ENCODE measurements at places on chromosomes 12 and 14.

DNA sequence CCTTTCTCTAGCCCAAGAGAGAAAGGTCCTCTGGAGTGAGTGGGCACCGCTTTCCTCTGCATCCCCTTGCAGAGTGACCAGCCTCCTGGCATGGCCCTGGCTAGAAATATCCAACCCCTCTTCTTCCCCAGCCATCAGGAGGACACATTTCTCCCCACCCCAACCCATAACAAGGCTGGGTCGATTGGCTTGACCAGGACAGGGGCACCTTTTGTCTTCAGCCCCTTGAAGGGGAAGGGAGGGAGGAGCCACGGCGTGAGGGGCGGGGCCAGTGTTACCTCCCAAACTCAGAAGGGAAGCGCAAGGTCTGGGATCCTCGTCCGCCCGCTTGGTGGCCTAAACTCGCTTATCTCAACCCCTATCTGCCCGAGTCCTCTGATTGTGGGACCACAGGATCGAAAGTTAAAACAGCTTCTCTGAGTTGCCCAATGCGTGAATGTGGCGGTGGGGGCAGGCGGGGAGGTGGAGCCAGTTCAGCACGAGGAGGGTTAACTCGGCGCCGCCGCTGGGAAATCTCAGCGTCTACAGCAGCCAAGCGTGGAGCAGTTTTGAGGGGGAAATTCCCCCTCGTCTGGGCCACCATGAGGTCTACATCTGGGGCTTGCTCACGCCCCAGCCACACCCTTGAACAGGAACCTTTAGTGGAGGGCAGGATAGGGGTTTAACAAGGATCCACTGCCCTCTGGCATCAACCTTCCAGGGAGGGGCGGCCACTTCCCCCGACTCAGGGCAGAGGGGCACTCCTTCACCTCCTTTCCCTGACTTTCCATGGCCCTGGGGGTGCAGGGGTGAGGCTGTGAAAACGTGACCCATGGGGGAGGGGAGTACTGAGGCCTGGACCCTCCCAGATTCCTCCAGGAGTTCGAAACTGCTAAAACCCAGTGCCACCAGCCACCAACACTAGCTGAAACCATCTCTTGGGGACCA lies 795 bp downstream of the STAT6 start:
- DNase-seq = no peak

GRCh38 chr14:80628547-80628946 lies 313.0 kb downstream of the CEP128 start:
- no peak for DNase-seq

DNA sequence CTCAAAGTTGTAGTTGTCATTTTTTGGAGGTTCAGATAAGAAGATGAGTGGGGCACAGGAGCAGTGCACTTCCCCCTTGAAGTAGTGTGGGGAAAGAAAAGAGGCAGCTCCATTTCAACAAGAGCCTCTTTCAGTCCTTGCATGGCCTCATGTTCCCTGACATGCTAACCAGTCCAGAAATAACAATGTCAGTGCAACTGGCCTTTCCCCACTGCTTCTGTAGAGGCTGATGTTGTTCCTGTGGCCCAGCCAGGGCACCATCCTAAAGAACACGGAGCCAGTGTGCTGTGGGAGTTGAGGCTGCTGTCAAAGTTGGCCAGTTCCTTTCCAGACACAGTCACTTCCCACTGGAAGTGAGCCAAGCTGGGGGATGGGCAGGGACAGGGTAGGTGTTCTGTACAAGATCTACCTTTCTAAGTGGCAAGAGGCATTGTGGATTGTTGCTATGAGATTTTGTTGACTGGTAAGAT lies 77.7 kb upstream of the SLC38A2 start:
- no peak for DNase-seq

GRCh38 chr12:55515696-55516095 lies 23.5 kb downstream of the OR6C68 start:
- no peak for DNase-seq

DNA sequence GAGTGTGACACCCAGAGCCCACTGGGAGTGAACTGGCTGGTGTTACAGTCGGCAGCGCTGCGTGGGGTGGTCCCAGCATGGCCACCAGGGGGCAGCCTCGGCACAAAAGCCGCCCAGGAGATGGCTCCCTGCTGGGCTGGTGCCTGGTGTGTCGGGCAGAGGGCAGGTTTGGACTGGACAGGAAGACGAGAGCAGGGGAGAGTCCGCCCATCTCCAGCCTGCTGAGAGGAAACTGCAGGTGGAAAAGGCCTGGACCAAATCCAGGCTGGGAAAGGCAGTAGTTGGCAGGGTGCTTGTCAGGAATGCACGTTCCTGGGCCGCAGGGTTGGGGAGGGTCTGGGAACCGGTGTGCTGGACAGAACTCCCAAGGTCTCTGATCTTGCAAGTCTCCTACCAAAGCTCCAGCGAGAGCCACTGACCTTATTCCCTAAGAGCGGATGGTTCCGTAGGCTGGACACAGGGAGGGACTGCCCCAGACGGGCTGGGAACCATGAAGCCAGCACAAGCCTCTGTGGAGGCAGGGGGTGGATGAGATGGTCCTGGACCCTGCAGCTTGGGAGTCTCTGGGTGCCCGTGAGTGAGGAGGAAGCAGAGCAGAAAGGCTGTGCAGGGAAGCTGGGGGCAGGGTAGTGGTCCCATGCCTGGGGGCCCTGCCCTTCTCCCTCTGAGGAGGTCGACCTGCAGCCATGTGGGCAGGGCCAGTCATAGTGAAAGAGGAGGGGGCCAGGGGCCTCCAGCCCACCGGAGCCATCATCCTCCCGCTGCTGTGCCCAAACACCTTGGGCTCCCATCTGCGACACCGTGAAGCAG lies 1.8 kb downstream of the AHNAK2 start:
- peak; percentile 84 for DNase-seq

DNA sequence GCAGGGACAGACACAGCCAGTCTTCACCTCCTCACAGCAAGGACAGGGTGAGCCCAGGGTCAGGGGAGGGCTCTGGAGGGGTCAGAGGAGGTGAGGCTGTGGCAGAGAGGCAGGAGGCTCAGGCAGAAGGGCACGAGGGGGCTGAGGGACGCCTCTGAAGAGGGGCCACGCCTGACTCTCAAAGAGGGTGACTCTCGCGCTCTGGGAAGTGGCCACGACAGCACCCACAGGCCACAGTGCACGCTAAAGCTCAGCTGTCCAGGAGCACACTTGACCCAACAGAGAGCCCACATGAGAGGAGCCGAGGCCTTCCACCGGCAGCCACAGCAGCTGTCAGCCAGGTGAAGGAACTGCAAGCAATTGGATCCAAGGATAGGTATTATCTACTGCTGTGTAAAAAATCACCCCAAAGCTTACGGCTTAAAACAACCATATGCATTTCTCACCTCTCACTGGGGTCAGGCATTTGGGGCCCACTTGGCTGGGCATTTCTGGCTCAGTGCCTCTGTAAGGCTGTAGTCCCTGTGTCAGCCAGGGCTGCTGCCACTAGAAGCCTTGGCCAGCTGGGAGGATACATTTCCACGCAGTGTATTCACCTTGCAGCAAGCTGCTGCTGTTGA lies 27.8 kb downstream of the SLC6A12 start:
- no peak for DNase-seq

GRCh38 chr14:58646479-58646878 lies 8.7 kb downstream of the DACT1 start:
- DNase-seq = no peak

GRCh38 chr14:57760896-57761295 lies 105.0 kb downstream of the SLC35F4 start:
- DNase-seq = no peak

- DNase-seq = no peak
These were observed 12.7 kb downstream of the OLR1 start for GRCh38 chr12:10159280-10159679.

DNA sequence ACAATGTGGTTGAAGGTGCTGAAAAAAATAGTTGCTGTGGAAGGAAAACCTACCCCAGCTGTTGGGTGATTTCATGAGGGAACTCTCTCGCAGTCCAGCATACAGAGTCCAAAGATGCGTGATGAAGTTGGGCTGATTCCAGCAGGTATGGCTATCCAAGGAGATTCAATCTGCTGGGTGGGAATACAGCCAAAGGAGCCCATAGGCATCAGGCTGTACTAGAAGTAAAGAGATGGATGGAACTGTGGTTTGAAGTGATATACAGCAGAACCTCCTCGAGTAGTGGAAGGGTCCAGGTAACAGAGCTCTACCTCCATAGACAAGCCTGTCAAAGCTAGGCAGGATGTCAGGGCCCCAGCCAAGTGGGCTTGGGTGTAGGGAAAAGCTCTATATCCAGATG lies 11.5 kb upstream of the TMTC2 start:
- DNase-seq = peak; percentile 96

- no peak for DNase-seq
These were observed 28.0 kb downstream of the DERA start for GRCh38 chr12:15939111-15939510.

DNA sequence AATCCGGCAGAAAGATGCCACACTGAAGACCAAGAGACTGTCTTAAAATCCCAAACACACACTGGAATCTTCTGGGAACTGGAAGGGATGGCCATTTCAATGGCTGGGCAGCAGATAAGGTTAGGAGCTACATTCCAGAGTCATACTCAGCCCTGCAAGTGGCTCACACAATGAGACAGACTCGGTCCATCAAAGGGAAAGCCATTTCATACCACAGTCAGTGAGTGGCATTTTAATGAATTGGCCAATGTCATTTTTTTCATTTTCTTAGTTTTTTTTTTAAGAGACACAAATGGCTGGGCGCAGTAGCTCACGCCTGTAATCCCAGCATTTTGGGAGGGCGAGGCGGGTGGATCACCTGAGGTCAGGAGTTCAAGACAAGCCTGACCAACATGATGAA lies 17.9 kb downstream of the CIT start:
- DNase-seq = no peak

DNA sequence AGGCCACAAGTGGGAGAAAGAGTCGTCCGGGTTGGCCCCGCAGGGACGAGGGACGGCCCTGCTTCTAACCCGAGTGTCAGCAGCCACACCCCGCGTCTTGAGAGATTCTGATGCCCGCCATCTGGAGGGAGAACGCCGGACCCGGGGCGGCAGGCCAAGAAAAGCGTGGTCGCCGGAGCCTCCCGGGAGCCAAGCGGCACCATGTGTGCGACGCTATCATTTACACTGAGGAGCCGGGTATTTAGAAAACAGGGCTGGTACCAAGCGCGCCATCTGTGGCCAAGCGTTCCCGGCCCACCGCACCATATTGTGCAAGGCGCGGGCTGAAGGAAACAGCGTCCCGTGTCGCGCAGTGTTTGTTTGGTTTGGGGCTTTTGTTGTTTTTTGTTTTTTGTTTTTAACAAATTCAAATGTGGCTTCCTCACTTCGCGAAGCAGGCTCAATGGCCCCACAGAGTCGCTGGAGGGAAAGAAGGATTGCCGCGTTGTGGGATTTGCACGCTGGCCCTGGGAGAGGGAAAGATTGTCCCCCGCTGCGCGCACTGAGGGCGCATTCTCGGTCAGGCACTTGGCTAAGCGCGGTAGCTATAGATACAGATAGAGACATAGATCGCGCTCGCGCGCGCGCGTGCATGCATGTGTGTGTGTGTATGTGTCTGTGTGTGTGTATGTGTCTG lies 153.8 kb downstream of the BCL11B start:
- DNase-seq = peak; percentile 84

GRCh38 chr12:104494137-104494792 lies 37.5 kb downstream of the CHST11 start:
- no peak for DNase-seq

- no peak for DNase-seq
These were observed 11.1 kb upstream of the CNTN1 start for GRCh38 chr12:40681148-40681547.

DNA sequence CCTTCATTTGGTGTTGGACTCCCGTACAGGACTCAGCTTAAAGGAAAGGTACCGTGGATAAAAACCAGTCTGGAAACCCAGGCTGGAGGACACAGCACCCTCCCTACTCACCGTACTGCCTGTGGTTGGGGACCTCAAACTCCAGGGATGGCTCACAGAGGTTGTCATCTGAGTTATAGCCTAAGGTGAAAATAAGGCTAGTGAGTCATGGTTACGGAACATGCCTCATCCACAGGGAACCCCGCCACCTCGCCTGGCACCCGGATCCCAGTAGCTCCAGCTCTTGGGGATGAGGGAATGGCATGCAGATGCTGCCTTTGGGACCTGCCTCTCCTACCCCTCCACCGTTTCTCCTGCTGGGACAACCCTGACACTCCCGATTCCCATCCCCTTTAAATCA lies 36.8 kb upstream of the GPR68 start:
- DNase-seq = no peak

DNA sequence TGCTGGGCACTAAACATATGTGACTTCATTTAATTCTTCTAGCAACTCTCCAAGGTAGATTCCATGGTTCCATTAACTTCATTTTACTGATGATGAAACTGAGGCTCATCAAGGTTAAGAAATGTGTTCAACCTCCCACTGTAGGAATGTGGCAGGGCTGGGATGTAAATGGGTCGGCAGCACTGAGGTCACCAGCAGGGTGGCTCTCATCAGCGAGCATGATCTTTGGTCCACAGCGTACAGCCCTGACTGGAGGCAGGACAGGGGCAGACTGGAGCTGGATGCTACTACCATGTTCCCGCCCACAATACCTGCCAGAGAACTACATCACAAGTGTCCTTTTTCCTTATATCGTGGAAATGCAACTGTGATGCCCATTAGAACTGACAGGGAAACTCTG lies 4.6 kb downstream of the APPL2 start:
- DNase-seq = no peak

GRCh38 chr12:1126091-1126490 lies 135.1 kb downstream of the ERC1 start:
- no peak for DNase-seq

GRCh38 chr14:49907186-49907585 lies 14.3 kb downstream of the ARF6 start:
- no peak for DNase-seq

DNA sequence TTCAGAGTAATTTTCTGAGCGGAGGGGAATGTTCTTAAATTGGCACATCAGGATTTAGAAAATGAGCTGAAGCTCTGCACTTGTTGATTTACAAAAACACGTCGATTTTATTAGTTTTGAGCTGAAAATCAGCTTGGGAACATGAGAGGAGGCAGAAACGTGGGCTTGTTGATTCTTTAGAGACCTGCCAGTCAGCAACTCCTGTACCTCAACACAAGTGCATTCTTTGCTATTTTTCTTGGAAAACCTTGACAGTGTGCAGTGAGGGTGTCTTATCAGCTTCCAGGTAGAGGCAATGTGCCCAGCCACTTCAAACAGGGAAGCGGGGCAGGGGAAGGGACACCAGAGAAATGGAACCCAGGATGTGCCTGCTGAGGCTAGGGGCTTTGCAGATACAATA lies 102.8 kb upstream of the COCH start:
- DNase-seq = no peak

DNA sequence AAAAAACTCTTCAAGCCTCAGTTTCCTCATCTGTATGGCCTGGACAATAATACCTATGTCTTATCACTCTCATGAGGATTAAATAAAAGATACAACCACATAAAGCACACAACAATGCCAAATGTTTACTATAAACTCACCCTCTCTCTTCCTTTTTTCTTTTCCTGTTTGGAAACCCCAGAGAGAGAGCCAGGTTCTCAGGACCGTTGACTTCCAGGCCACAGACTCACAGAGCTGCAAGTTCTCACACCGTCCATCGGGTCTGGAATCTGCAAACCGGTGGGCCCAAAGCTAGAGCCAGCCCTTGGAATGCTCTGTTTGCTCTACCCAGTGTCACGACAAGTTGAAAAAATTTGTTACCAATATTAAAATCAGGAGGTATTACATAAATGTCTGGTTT lies 4.6 kb upstream of the CD4 start:
- no peak for DNase-seq

- peak; percentile 39 for DNase-seq
These were observed 2.6 kb downstream of the IFFO1 start for GRCh38 chr12:6553051-6553868.
